Iris pigment epithelial cell (primary cell): ENCODE measurements at places on chromosomes 5 and 9.

DNA sequence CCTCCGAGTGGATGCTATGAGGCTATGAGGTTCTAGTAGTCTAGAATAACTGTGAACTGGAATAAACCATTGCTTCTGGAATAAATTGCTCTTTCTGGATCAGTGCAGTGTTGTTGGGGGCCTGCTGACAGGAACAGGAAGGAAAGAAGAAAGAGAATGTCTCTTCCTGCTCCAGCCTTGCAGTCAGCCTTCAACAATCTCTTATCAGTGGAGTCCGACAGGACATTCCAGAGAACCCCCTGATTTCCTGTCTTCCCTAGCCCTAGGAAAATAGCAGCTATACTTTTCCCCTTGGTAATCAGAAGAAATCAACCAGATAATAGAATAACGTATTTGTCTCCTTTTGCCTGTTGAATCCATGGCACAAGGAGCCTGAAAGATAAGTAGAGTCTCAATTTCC is 55.4 kb downstream of the WDR36 start:
- no peak for DNase-seq

- no peak for DNase-seq
Observed at GRCh38 chr5:142506756-142507155, 179.1 kb downstream of the FGF1 start.

- no peak for DNase-seq
Observed at GRCh38 chr9:89368550-89368949, 50.2 kb downstream of the SECISBP2 start.

DNA sequence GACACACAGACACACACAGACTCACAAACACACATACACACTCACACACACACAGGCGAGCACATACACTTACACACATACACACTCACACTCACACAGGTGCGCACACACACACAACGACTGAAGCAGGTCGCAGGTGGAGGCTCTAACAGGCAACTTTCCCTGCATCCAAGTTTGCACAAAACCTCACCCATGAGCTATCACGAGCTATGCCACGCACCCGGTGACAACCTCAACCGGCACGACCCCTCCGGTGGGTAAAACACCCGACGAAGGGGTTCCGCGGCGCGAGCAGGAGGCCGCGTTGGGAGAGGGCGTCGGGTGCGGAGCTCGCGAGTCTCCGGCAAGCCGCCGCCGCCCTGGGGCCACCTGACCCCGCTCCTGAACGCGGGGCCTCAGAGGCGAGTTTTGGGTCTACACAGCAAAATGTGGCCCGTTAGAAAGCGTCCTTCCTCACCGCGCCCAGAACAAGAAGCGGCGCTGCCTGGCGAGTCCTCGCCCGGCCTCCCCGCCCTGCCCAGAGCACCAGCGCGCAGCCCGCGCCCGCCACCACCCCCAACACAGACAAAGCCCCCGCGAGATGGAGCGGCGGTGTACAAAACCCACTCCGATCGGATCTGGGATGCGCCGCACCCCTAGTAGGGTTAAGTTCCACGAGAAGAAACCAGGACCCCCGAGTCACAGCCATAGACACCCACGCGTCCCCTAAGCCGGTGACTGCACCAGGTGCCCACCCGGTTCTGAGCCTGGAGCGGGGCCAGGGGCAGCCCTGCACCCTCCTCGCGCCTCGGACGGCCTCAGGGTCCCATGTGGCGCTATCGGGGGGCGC is 665 bp downstream of the SLC6A3 start:
- no peak for DNase-seq

DNA sequence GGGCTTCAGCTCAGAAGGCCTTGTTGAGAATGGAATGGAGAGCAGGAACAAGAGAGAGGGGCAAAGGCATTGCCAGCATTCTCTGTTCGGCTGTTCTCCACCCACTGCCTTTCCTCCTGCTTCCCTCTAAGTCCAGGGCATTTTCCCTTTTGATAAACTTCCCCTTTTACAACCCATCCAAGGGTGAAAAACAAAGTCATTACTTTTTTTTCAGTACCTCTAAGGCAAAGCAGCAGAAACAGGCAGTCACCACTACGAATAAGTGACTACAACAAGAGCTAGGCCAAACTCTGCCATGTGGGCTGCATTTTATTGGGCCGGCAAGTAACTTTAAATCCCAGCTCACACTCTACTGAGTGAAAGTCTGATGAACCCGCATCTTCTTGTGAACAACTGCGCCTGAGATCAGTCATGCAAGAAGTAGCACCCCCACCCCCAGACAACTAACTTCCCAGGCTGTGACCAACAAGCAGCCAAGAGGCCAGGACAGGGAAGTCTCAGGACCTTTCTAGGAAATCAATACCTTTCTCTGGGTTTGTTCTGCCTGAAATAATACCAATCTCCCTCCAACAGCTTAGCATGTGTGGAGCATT is 13.1 kb downstream of the IL7R start:
- no peak for DNase-seq
